ENCODE measurements at places on chromosomes 11 and 22.

DNA sequence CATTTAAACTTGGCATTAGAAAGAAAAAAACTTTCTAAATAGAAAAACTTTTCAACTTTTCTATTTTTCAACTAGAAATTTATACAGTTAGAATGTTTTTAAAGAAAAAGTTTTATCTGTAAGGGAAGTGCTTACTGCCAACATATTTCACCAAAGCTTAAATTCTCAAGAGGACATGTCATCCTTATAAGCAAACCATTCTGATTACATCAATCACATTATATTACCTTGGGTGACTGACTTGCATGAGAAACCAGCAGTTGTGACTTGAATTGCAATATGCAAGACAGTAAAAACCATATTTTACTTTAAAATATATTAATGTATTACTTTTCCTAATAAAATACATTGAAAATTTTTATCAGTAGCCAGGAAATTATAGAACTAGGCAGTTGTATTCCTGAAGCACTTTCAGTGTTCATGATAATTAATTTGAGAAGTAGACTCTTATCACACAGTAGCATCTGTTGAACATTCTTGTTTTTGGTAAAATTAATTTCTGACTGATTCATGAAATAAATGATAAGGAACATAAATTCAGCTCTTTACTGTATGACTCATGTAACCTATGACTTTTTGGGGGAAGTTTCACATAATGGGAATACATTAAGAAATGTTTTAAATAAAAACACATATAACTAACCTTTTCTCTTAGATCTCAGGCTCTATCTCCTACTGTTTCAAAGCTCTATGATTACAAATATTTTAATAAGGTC lies 345.0 kb upstream of the CCDC179 start:
- no peak for DNase-seq

- no peak for DNase-seq
Measured at GRCh38 chr11:33730716-33731115, 5.5 kb downstream of the CD59 start.

DNA sequence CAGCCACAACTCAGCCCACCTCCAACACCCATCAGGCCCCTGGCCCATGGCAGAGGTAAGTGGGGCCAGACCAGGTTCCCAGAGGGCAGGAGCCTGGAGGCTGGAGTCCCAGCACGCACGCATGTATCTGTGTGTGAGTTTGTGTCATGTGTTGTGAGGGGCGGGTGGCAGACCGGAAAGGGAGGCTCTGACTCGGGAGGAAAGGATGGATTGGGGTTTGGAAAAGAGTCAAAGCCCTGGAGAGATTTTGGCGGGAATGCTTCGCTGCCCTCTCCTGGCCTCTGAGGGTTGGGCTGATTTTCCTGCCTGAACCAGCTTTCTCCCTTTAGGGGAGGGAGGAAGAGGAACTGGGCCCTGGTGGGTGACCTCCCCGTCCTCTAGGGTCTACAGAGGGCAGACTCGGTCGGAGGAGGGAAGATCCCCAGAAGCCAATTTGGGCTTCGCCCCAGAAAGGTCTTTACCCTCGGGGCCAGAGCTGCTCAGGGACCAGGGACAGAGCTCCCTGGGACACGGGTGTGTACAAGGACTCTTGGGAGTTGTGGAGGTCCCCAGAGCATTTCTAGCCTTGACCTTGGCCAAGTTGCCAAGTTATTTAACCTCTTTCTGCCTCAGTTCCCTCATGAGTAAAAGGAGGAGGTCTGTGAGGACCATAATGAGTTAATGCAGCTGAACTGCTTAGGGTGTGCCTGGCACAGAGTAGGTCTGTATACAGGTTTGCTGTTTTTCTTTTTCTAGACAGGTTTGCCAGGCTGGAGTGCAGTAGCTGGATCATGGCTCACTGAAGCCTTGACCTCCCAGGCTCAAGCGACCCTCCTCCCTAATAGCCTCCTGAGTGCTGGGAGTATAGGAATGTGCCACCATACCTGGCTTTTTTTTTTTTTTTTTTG lies 6.9 kb downstream of the C11orf68 start:
- no peak for DNase-seq

GRCh38 chr11:2942872-2943710 lies 13.9 kb upstream of the PHLDA2 start:
- no peak for DNase-seq

- no peak for DNase-seq
Measured at GRCh38 chr11:109972181-109972715, 120.9 kb upstream of the ZC3H12C start.

- DNase-seq: no peak
Measured at GRCh38 chr11:129610125-129610524, 205.5 kb upstream of the TMEM45B start.

GRCh38 chr11:46075168-46075567 lies 46.1 kb downstream of the PHF21A start:
- no peak for DNase-seq

GRCh38 chr11:72970557-72971118 lies 156.4 kb downstream of the ATG16L2 start:
- no peak for DNase-seq

DNA sequence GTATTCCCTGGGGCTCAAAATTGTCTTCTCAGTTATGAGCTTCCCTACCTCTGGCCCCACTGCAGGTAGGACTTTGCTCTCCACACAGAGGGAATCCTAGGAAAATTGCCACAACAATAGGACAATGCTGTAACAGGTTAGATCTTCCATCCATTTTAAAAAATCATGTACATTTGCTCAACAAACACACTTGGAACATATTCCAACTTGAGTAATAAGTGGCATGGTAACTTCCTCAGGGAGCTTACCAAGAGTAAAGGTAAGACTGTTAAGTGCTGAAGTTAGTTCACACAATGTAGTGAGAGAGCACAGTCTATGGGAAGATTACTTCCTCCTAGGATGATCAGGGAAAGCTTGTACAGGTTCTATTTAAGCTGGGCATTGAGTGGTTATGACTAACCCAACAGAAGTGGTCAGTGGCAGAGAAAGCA lies 78.9 kb upstream of the BIRC3 start:
- DNase-seq: no peak

DNA sequence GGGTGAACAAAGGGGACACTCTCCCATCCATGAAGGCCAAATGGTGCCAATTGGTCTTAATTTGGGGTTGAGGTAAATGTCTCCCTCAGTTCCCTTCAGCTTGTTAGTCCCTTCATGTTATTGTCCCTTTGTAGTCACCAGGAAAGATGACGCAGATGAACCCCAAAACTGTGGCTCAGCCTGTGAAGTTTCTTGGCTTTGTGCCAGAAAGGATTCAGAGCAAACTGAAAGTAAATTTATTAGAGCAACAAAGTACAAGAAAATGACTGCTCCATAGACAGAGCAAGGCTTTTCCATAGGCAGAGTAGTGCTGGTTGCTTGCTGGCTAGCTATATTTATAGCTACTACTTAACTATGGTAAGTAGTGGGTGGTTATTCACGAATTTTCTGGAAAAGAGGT lies 16.7 kb downstream of the OR4C3 start:
- DNase-seq: no peak

DNA sequence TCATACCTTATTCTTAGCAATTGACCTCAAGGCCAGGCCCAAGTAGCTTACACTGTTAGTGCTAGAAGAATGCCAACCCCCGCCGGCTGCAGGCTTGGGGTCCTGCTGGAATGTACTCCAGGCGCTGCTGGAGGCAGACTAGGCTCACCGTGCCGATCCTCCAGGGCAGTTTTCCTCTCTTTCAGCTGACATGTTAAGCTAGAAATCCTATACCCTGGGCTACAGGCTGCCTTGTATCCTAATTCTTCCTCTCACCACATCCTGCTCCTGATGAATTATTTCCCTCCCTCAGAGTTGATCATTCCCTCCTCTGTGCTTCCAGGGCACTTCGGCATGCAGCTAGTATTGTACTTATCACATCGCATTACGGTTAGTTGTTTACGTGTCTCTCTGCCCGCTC lies 3.4 kb downstream of the SPTBN2 start:
- no peak for DNase-seq

GRCh38 chr22:50436015-50436830 lies 38.6 kb downstream of the SBF1 start:
- DNase-seq: no peak

DNA sequence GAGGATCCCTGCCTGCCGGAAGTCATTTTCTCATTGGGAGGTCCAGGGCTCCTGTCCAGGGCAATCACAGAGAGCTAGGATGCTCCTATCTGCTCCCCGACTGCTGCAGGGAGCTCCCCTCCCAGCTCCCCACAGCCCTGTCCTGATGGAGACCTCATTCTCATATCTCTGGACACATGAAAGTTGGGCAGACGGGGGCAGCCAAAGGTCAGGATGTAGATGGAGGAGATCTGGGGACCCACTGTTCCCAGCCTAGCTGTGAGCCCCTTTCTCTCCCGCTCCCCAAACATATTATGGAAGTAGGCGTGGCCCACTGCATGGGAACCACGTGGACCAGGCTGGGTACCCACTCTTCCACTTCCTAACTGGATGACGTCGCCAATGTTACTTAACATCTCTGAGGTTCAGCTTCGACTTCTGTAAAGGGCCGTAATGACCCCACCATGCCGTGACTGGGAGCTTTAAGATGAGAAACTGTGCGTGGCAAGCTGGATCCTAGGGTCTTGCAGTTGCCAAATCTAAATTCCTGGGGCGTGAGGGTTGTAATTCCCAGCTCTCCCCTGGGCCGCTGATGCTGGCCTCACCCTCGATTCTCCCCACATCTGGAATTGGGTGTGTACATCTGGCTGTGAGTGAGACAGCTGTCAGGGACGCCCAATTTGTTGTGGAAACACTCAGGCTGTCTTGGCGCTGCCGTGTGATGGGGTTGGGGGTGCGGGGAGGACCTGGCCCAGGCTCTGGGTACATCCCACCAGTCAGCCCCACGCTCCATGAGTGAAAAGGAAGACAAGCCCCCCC lies 1.8 kb downstream of the CDC42EP2 start:
- no peak for DNase-seq

DNA sequence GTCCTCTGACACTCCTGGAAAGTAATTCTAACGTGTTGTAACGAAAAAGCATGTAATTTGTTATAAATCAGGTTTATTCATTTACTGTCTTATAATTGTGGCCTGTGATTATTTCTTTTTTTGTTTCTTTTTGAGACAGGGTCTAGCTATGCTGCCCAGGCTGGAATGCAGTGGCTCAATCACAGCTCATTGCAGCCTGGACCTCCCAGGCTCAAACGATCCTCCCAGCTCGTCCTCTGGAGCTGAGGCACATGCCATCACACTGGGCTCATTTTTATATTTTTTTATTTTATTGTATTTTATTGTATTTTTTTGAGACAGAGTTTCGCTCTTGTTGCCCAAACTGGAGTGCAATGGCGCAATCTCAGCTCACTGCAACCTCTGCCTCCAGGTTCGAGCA lies 15.9 kb downstream of the DENND5A start:
- DNase-seq: no peak

GRCh38 chr11:9859554-9860305 lies 195.9 kb downstream of the SWAP70 start:
- no peak for DNase-seq

DNA sequence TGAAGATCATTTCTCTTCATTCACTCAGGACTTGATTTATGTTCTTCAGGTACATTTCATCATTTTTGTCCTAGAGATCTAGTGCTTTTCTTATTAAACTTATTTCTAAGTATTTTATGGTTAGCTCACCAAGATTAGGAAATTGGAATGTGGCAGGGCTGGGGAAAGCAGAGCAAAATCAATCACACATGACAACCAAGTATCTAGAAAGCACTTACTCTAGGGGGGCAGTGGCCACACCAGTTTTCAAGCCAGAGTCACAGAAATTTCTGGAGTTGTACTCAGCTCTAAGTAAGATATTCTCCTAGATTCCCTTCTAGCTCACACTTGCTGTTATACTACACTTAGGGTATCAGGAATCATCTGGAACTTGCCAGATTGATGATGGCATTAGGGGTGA lies 33.3 kb upstream of the MYEOV start:
- no peak for DNase-seq

DNA sequence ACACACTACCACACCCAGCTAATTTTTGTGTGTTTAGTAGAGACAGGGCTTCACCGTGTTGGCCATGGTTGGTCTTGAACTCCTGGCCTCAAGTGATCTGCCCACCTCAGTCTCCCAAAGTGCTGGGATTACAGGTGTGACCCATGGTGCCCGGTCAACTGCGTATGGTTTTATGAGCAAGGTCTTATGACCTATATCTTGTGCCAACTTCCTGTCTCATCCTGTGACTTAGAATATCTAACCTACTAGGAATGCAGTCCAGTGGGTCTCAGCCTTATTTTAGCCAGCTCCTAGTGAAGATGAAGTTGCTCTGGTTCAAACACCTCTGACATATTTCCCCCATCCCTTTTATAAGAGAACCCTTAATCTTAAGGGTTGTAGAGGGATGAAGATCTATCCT lies 66.1 kb upstream of the OR5AN1 start:
- DNase-seq: no peak

DNA sequence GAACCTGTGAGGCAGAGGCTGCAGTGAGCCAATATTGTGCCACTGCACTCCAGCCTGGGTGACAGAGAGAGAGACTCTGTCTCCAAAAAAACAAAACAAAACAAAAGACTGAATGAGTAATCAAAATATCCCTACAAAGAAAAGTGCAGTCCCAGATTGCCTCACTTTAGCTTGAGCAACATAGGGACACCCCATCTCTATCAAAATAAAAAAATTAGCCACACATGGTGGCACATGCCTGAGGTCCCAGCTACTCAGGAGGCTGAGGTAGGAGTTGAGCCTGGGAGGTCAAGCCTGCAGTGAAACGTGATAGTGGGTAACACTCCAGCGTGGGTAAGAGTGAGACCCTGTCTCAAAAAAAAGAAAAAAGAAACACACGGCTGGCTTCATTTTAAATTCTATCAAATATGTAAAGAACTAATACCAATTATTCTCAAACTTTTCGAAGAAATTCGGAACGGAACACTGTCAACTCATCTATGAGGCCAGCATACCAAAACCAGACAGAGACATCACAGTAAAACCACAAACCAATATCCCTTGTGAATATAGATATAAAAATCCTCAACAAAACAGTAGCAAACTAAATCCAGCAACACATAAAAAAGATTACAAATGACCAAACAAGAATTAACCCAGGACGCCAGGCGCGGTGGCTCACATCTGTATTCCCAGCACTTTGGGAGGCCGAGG lies 12.9 kb downstream of the CHEK2 start:
- no peak for DNase-seq

GRCh38 chr11:5923794-5924193 lies 18.3 kb upstream of the OR56A3 start:
- no peak for DNase-seq

GRCh38 chr11:12827929-12828812 lies 153.9 kb downstream of the TEAD1 start:
- no peak for DNase-seq

GRCh38 chr11:123698546-123699127 lies 42.8 kb downstream of the ZNF202 start:
- no peak for DNase-seq

- no peak for DNase-seq
Measured at GRCh38 chr11:127994736-127995135, 592.6 kb downstream of the ETS1 start.

All from effector CD4-positive, alpha-beta T cell (primary cell).